ENCODE measurements at places on chromosomes 6 and 20.

DNA sequence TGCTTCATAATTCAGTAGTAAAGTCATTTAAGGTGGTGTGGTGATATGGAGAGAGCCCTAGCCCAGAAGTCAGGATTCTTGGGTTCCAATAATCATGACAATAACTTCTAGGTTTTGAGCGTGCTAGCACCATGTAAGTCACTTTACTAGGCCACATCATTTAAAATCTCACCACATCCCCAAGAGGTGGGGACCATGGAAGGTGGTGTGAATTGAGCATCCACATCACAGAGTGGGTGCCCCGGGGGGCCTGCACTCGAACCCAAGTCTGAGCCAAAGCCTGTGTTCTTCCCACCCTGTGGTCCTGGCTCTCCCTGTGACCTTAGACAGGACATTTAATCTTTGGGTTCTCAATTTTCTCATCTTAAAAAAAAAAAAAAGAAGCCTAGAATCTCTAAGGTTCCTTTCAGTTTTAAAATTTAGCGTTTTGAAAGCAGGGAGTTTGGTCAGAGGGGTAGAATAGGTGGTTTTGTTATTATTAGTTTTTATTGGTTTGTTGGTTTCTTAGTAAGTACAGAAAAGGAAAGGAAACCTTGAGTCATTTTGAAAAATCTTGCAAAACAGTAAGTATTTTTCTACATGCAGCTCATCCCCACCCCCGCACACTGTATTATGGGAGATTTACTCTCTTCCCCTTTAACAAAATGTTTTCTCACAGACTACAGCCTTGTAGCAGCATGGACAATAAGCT, 26.4 kb downstream of the ARMC2 start:
- peak; percentile 16 for DNase-seq

- no peak for DNase-seq
Measured at GRCh38 chr20:24609757-24610156, 140.3 kb downstream of the SYNDIG1 start.

DNA sequence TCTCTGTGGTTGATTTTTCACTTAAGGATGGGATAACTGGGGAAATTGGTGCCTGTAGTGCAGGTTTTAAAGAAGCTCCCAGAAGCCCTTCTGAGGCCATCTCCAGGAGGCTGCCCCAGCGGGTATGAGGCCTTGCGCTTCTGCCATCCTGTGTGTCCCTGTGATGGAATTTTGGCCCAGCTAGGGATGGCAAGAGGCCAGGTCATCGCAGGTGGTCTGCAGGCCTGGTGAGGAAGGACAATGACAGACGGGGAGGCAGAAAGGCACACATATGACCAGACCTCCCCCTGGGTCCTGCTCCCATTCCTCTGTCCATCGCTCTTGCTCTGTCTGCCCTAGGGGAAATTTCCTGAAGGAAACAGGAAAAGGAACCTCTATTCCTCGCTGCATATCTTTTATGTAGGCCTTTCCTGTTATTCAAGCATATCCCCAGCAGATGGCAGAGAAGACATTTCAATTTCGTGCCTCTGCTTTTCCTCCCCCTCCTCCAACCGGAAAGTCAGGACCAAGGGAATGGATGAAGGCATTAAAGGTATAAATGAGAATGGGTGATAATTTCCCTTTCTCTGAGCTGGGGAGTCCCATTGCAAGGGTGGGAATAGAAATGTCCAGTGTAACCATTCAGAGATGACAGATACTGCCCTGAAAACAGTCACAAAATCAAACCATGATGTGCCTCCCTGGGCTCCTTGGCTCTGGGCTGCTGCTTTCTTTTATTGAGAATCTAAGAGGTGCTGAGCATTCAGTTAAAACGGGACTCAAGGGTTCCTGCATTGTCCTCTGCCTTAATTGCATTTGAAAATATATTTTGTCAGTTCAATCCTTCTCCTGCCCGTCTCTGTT, 17.6 kb upstream of the HLA-F start:
- no peak for DNase-seq

GRCh38 chr6:154579485-154579884, 69.0 kb upstream of the CNKSR3 start:
- no peak for DNase-seq

- DNase-seq = no peak
Measured at GRCh38 chr20:36818185-36818584, 44.6 kb upstream of the DSN1 start.

DNA sequence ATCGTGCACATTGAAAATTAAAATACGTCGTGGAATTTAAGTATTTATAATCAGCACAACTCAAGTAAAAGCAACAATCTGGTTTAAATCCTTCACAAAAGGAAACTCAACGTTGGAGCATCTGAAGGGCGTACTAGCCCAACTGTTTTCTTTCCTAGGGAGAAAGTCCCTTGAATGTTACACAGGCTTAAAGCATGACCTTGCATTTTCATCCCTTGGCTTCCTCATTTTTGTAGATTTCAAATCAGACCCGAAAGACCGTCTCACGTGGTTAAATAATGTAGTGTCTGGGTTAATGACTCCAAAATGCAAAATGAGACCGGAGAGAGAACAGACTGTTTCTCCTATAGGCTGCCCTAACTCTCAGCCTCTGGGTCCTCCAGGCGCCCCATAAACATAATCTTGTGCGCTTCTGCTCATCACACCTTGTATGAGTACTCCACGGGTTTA, 249.2 kb upstream of the RREB1 start:
- DNase-seq = no peak

GRCh38 chr20:15026759-15027158, 689.3 kb upstream of the FLRT3 start:
- no peak for DNase-seq

DNA sequence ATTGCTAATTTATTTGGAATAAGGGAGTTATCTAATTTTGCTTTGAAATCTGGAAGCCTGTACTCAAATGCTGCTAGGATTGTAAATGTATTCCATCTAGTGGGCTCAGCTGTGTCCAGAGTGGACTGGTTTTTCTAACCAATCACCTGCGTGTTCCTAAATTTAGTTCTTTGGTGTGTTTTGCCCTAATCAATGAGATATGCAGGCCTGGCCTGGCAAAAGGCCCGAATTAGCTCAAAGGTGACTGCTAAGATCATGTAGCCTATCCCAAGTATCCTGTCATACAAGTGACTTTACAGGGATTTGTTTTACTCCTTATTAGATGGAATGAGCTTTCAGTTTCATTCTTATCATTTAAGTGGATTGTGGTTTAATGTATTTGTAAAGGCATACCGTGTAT, 51.3 kb upstream of the ARMC2 start:
- DNase-seq = no peak

DNA sequence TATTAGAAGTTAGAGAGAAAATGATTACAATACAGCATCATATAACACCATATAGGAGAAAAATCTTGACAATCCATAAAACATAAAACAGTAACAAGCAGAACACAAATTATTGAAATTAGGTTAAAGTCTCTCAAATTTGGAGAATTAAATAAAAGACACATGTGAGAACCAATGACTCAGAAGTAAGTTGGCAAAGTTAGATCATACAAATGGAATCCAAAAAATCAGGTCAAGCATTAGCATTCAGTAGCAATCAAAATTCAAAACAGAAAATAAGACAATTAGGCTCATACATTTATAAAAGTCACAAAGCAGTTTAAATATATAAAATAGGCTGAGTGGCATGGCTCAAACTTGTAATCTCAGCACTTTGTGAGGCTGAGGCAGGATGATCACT, 775.6 kb downstream of the PHF3 start:
- DNase-seq = no peak

DNA sequence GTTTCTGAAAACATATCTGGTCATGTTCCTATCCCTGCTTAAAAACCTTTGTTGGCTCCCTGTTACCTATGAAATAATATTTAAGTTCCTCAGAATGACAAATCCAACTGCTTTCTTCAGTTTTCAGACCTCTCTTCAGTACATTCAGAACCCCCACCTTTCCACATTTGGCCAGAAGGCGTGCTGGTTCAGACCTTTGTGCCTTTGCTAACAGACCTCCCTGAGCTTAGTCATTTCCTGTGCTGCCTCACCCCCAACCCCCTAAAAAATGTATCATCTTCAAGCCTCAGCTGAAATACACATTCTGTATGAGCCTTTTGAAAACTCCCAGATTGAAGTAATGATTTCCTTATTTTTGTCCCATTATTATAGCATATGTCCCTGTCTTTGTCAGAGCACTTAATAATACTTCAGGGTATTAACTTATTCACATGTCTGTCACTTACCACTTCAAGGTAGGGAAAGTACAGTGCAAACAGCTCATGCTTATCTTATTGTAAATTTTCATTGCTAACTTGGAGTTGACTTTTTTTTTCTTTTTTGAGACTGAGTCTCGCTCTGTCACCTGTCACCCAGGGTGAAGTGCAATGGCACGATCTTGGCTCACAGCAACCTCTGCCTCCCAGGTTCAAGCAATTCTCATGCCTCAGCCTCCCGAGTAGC, 19.7 kb downstream of the FAM217A start:
- peak; percentile 18 for DNase-seq

Measured in stimulated activated CD4-positive, alpha-beta T cell treated with anti-CD3 and anti-CD28 coated beads, Interleukin-15, amount 100 ng/mL, for 1 hour (primary cell).